Activated CD8-positive, alpha-beta memory T cell treated with anti-CD3 and anti-CD28 coated beads for 1 hour (primary cell): ENCODE measurements at places on chromosomes 7 and 10.

DNA sequence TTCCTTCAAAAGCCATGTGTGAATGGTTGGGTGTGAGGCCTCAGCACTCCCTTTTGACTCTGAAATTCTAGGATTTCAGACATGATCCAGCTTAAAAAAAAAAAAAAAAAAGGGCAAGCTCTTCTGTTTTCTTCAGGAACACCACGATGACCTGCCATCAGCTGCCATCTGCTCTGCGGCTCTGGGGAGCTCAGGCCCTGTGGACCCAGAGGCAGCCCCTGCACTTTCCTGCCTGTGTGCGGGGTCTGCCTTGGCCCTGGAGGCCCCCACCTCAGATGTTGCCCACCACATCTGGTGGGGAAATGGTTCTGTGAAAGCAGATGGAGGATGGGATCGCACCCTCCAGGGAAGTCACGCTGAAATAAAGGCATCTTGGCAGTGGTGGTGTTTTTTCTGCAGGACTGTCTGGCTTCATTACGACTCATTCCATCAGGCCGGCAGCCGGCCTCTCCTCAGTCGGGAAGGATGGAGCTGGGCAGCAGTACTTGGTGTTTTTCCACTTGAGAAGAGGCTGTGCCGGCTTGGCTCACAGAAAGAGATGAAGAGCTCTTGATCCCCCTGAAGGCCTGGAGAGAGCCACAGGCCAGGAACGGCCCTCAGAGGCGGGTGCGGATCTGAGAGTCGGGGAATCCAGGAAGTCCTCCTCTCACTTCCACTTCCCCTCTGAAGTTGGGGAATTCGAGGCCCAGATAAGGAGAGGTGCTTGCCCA lies 66.1 kb upstream of the AQP1 start:
- DNase-seq = no peak

- no peak for DNase-seq
Observed at GRCh38 chr10:6136215-6137201, 47.7 kb downstream of the RBM17 start.

- DNase-seq = no peak
Observed at GRCh38 chr7:3134745-3135144, 91.1 kb upstream of the CARD11 start.

GRCh38 chr7:6294839-6295238 lies 22.4 kb upstream of the CYTH3 start:
- no peak for DNase-seq

DNA sequence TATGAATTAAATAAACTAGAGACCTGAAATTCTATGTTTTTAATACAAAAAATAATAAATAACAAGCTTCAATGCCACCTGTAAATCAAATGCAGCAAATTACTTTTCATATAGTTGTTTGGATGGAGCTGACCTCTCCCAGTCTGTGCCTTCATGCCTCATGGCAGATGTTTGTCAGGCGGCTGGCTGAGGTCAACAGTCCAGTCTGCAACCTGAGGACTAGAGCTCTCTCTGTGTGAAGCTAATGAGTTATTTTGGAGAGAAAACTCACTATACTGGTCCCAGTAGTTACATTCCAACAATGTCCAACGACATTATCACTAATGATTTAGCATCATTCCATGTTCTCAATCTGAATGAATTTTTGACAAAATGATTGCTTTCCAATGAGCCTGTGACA lies 746.2 kb upstream of the POM121L12 start:
- no peak for DNase-seq

DNA sequence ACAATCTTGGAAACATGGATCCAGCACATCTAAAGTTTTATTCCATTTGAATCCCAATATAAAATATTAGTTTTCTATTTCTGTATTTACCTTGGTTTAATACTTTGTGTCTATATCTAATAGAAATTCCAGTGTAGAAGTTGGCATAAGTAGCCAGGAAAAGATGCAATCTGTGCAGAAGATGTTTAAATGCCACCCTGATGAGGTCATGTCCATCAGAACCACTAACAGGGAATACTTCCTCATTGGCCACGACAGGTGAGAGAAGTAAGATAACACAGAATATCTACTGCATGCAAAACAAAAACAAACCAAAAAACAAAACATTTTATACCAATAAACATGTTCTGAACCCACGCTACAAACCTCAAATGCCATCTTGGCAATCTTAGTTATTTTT lies 15.7 kb downstream of the PLEKHS1 start:
- no peak for DNase-seq

DNA sequence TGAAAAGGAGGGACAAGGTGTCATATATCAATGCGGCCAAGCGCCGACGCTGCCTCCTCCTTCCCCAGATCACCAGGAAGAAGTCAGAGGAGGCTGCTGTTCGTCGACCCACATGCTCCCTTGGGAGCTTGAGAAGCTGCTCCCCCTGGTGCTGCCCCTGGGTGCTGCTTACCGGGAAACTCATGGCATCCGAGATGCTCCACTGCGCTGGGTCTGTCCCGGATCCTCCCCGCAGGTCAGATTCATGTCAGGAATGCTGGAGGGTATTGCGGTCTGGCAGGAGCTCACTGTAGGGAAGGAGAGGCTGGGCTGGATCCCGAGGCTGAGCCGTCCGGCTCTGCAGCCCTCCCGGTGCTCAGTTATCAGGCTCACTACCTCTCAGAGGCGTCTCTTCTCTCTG lies 123.7 kb upstream of the FAM20C start:
- no peak for DNase-seq

GRCh38 chr7:45162311-45162845 lies 4.8 kb downstream of the RAMP3 start:
- no peak for DNase-seq

GRCh38 chr7:34341326-34341725 lies 316.7 kb upstream of the NPSR1 start:
- DNase-seq = no peak
